Keratinocyte (primary cell): ENCODE measurements at places on chromosomes 11 and 22.
A peak's percentile ranks its signal among the peaks of the same experiment; 100 is the strongest.

GRCh38 chr11:102111787-102112508 lies 1.7 kb downstream of the YAP1 start:
- DNase-seq: peak; percentile 65

- DNase-seq: no peak
Observed at GRCh38 chr11:109507331-109507730, 85.3 kb downstream of the C11orf87 start.

GRCh38 chr22:22691716-22692701 lies 47.6 kb downstream of the GGTLC2 start:
- no peak for DNase-seq

DNA sequence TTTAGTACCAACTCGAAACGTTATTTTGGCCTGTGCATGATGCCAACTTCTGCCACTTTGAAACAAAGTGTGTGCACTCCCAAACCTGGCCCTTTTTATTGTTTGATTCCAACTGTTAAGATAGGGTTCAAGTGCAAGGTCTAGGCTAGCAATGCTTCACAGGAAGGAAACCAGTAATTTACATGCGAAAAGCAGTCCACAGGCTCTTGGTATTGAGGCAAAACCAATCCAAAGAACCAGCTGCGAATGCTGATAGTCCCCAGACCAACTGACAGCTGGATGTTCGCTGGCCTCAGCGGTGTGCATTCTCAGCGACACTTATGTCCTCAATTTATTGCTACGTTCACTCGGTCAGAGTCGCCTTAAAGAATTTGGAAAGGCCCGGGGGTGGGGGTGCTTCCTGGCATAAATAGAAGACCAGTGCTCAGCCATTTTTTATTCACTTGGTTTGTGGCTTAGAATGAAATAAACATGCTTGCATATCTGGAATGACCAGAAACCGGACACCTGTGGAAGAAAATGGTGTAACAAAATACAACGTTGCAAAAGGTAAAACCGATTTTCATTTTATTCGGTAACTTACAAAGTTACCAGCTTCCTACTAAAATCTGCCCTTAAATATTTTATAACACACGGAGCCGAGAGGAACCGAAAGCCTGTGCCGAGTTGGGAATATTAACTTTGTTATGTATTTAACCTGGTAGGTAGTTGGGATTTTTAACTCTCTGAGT lies 1.6 kb downstream of the CPT1A start:
- DNase-seq: no peak

- peak; percentile 36 for DNase-seq
Observed at GRCh38 chr11:131867457-131868257, 497.2 kb downstream of the NTM start.

- no peak for DNase-seq
Observed at GRCh38 chr11:130831976-130832375, 84.3 kb downstream of the SNX19 start.

DNA sequence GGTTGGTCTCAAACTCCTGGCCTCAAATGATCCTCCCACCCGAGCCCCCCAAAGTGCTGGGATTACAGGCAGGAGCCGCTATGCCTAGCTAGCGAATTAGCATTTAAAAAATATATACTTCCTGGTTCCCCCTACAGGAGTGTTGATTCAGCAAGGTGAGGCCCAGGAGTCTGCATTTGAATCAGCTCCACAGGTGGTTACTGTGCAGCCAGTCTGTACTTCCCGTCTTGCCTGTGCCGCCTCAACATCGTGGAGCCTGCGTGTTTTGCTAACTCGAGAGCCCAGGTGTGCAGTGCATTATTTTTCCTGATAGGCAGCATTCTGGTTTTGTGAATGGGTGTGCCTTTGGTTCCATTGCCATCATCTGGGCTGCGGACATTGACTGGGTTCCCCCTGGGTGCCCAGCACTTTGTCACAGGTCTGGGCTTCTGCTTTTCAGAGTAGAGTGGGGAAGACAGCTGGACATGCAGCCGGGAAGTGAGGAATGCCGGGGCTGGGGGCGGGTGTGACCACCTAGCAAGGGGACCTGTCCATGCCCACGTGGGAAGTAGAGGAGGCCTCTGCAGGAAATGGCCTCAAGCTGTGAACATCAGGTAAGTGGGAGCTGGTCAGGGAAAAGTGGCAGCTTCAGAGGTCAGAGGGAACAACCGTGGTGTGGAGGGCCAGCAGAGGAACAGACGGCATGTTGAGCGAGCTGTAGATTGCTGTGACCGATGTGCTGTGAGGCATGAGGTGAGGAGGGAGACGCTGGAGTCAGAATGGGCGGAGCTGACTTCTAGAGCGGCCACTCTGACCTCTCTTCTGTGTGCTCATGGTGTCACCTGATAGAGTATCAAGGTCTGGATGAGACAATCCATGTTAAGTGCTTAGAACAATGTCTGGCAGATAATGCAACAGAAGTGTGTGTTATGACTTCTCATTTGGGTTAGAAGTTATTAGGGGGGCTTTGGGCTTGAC lies 42.2 kb downstream of the PPFIA1 start:
- DNase-seq: no peak

DNA sequence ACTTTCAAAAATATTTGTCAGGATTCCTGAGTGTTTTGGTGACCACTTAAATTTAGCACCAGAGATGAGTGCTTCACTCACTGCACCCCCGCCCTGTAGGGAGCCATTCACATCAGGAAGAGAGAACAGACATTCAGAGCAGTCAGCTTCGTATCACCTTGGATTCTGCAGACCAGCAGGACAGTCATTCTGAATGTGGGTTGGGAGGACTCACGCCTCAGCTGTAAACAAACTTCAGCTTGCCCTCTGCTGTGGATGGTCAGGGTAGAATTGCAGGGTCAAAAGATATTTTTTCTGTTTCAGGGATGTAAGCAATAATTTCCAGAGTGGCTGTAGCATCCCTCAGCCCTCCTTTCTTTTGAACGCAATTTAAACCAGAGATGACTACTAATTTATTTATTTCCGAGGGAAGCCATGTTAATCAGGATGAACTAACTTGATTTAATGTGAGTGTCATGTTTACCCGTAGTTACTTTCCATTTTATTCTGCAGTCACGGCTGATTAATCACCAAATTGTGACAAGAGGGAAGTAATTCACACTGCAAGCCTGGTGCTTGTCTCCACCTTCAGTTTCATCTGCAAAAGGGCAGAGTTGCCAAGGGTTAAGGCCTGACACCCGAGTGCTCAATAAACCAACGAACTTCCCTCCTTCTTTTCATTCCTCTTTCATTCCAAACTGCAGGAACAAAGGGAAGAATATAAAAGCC lies 174.2 kb upstream of the DDI1 start:
- DNase-seq: no peak

GRCh38 chr11:129978447-129978846 lies 24.2 kb downstream of the PRDM10 start:
- DNase-seq: no peak

DNA sequence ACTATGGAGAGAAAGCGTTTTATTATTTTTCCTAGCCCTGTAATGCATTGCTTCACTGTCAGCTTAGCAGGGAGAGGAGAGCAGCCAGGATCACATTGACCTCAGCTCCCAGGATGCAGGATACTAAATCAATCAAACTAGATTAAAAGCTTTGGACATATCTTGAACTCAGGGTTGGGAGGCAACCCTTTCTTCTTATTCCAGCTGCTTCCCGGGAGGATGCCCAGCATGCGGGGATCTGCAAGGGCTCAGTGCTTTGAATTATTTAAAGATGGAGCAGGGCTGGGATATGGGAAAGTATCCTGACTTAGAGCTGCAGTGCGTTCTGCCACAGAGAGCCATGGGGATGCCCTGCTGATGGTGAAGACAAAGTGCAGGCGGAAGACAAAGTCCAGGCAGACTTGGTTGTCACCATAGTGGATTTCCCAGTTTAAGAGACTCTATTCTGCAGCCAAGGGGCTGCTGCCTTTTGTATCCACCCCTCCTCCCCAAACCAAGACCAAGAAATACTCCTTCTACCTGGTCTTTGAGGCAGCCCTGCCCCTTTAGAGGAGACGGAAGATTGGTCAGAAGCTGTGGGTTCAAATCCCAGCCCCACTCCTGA lies 1035.0 kb downstream of the TBC1D22A start:
- no peak for DNase-seq

- no peak for DNase-seq
Observed at GRCh38 chr11:75152651-75153427, 1.9 kb downstream of the SLCO2B1 start.

GRCh38 chr11:45850446-45850845 lies 3.2 kb downstream of the CRY2 start:
- no peak for DNase-seq

- no peak for DNase-seq
Observed at GRCh38 chr11:17771415-17771814, 36.8 kb downstream of the KCNC1 start.

- no peak for DNase-seq
Observed at GRCh38 chr11:1460986-1461825, 25.4 kb downstream of the MOB2 start.

GRCh38 chr11:128195057-128195751 lies 392.2 kb downstream of the ETS1 start:
- no peak for DNase-seq

DNA sequence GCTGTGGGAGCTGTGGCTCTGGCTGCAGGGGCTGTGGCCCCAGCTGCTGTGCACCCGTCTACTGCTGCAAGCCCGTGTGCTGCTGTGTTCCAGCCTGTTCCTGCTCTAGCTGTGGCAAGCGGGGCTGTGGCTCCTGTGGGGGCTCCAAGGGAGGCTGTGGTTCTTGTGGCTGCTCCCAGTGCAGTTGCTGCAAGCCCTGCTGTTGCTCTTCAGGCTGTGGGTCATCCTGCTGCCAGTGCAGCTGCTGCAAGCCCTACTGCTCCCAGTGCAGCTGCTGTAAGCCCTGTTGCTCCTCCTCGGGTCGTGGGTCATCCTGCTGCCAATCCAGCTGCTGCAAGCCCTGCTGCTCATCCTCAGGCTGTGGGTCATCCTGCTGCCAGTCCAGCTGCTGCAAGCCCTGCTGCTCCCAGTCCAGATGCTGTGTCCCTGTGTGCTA lies 514 bp downstream of the KRTAP5-9 start:
- DNase-seq: no peak

DNA sequence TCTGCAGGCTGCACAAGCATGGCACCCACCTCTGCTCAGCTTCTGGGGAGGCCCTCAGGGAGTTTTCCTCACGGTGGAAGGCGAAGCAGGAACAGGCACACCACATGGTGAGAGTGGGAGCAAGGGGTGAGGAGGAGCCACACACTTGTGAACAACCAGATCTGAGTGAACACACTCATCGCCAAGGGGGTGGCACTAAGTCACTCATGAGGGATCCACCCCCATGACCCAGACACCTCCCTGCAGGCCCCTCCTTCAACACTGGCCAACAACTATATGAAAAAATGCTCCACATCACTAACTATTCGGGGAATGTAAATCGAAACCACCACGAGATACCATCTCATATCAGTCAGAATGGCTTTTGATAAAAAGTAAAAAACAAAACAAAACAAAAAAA lies 722 bp upstream of the KRTAP5-2 start:
- no peak for DNase-seq

DNA sequence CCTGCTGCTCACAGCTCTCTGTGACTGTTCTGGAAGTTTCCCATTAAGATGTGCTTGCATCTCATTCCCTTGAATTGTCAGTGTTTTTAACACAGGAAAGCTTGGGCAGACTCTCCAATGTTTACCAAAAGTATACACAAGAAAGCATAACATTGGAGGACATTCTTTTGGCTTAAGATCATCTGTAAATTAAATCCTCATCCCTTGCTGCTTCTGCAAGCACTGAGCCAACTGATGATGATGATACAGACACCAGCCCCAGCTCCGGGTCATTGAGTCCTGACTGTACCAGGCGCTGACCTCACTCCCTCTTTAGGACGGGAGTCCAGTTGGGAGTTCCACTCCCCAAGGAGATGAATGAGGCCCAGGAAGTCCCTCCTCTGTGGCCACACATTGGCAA lies 23.8 kb downstream of the CD82 start:
- DNase-seq: no peak
